ENCODE measurements at places on chromosomes 5 and 9.
A peak's percentile ranks its signal among the peaks of the same experiment; 100 is the strongest.

DNA sequence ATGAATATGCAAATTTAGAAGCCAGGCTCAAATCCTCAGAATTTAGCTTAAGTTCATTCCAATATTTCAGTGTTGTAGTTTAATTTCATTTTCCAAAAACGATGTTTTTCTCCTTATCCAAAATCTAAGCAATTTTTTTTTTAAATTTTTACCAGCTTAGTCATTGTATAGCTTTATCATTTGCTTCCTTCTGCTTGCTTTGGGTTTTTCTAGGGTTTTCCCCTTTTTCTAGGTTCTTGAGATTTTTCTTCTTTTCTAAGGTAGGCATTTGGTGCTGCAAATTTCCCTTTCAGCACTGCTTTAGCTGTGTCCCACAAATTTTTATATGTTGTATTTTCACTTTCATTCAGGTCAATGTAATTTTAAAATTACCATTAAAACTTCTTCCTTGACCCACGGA lies 34.4 kb upstream of the CCDC112 start:
- no peak for DNase-seq

- no peak for DNase-seq
Measured at GRCh38 chr9:754150-754931, 87.2 kb upstream of the DMRT1 start.

DNA sequence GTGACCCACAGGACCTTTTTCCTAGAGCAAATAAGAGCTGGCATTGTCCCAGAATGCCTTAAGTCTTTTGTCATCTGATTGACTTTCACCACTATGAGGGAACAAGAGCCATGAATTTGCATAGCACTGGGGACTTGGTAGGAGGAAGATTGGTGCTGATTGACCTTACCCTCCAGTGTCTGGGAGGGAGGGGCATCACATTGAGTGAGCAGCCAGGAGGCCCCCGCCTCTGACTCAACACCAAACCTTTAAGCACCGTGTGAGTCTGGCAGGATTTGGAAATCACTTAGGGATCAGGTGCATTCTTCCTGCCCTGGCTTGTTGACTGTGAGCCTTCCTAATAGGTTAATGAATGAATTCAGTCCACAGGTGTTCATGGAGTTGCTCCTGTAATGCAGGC lies 40.7 kb downstream of the WNK2 start:
- no peak for DNase-seq

DNA sequence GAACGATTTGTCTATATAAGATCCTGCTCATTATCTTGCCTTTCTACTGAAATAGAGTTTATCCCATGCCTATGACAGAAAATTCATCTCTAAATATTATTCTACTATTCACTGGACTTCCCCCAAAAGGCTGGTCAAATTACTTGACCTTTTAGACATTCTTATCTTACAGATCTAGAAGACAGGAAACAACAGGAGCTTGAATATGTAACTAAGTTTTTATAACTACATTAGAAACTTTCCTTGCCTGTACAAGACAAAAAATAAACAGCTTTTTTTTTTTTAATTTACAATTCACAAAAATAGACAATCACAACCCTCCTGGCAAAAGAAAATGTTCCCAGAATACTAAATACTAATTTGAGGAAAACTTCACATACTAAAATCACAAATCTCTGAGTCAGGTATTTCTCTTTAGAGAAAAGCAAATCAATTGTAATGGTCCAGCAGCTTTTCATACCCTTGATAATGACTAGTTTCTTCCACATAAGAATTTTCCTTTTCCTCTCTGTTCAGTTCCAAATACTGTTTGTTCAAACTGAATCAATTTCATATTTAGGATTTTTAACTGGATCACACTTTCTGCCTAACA lies 68.6 kb downstream of the MLLT3 start:
- DNase-seq: no peak

GRCh38 chr9:206481-206880 lies 8.2 kb upstream of the DOCK8 start:
- DNase-seq: no peak

- DNase-seq: no peak
Measured at GRCh38 chr5:139390639-139391569, 1.2 kb upstream of the MZB1 start.

GRCh38 chr5:52825826-52826225 lies 38.1 kb downstream of the ITGA1 start:
- no peak for DNase-seq

- no peak for DNase-seq
Measured at GRCh38 chr5:157665467-157666070, 5.8 kb upstream of the C5orf52 start.

DNA sequence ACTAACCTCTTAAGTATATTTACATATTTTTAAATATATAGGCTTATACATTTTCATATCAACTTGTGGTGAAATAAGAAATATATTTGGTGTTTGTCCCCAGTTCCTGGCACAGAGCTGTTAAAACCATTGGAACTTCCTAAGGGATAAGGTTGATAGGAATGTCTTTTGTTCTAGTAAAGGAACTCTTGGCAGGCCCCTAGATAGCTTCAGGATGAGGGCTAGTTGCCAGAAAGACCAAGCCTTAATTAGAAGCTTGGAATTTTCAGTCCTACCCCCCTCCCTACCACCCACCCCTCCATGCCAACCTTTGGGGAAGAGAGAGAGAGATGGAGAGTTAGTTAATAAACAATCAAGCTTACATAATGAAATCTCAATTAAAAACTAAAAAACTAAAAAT lies 638.6 kb upstream of the ACO1 start:
- DNase-seq: no peak

DNA sequence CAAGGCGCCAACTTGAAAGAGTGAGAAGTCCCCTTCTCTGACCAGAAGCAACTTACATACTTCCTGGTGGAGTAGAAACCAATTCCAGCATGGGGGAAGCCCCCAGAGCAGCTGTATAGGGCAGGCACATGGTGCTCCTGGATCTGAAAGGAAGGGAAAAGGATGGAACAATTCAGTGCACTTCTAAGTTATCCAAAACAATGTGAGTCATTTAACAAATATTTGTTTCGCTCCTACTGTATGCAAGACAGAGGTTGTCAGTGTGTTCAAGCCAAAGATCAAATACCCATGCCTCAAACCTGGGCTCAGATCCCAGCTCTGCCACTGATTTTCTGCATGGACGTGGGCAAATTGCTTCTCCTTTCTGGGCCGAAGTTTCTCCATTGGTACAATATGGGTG lies 67.1 kb downstream of the LHX2 start:
- DNase-seq: no peak

- no peak for DNase-seq
Measured at GRCh38 chr5:146745931-146746577, 132.5 kb downstream of the PPP2R2B start.

- no peak for DNase-seq
Measured at GRCh38 chr5:58076483-58077257, 383.2 kb downstream of the PLK2 start.

DNA sequence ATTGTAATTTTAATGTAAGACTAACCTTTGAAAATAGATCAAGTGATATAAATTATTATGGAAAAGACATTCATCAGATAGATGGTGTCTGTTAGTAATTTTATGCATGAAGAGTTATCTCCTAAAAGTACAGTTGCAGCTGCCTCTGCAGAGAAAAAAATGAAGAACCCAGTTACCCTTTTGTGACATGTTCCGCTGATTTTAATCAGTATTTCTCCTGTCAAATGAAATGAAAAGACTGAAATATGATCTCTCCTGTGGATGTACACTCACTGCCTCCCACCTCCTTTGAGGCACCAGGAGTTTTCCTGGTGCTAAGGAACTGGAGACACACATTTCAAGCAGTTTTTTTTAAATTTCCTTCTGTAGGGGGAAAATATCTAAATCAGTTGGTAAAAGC lies 277.4 kb downstream of the KIF4B start:
- peak; percentile 11 for DNase-seq

GRCh38 chr5:11719888-11720481 lies 184.3 kb downstream of the CTNND2 start:
- DNase-seq: peak; percentile 40

- DNase-seq: no peak
Measured at GRCh38 chr5:32654427-32654826, 56.7 kb upstream of the NPR3 start.

DNA sequence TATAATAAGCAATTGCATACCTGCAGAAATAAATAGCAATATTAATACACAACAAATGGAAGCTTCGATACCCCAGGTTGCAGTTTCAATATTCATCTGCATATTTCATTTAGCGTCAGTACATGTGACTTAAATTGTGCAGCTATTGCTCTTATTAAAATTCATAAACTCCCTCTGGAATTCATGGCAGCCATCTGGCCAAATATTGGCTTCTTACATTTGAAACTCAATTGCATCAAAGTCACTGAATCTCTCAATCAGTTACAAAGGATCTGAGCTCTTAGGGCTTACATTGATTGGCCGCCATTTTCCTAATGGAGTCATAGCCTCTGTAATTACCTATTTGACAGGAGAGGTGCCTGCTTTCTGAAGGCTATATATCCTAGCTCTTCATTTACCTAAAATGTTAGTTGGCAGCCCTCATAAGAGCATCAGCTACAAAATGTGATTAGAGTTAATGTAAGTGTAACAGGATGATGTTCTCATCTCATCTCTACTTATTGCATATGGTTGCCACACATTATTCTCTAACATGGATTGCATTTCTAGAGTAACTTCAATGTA lies 453.5 kb downstream of the CAAP1 start:
- DNase-seq: no peak

- no peak for DNase-seq
Measured at GRCh38 chr9:129221979-129222635, 44.0 kb upstream of the IER5L start.

DNA sequence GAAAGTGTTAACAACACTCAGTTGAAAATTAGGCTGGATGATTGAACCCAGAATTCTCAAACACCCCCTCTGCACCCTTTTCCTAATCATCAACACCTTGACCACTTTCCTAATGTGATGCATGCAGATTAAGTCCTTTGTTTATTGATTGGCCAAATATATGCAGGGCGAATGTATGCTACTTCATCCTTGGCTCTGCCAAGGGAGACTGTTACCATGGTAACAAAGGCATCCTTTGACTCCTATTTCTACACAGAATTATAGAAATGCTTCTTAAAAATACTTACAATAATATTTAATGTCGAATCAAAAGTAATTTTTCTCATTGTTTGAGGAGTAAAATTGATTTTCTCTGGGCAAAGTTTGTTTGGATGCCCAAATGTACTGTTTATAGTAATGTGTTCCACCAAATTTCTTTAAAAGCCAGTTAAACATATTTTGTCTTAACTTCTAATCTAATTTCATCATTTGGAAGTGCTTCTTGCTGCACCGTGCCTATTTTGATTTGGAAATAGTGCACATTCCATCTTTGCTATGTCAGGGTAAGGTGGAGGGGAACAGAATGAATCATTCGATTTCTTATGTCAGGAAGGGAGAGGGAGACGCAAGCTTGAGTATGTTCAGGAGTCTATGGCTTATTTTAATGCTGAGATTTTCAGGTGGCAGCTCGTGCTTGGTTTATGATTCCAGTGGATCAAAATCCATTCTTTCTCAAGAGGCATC lies 1384.3 kb upstream of the WWC1 start:
- DNase-seq: no peak

DNA sequence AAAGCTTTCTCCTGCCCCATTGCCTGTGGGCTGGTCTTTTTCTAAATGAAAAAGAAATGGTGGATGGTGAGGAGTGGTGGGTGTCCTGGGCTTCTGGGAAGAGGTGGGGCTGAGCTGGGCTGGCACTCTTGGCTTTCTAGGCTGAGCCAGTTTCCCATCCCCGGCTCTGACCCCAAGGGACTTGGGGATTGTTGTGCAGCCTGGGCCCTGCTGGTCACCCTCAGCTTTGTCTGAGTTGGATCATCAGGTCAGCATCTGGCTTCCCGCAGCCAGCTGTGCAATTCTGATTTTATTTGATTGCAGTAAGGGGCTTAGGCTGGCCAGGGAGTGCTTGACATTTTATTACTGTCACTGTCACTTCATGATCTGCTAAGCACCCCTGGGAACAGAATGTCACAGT lies 25.3 kb downstream of the GLRA1 start:
- DNase-seq: no peak

- DNase-seq: no peak
Measured at GRCh38 chr9:113614843-113615648, 151.5 kb downstream of the RGS3 start.

DNA sequence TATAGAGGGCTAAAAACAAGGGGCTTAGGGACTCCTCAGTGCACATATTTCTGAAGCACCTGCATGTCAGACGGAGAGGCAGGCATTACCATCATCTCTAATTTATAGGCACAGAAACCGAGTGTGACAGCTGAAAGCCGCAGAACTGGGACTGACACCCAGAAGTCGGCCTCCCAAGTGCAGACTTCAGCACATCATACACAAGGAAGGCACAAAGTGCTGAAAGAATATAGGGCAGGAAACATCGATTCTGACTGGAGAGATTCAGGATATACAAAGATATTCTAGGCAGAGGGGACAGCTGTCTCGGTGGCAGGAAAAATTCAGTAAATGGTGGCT lies 11.2 kb downstream of the MRPS27 start:
- DNase-seq: no peak

- no peak for DNase-seq
Measured at GRCh38 chr9:73143711-73144328, 7.8 kb upstream of the ANXA1 start.

DNA sequence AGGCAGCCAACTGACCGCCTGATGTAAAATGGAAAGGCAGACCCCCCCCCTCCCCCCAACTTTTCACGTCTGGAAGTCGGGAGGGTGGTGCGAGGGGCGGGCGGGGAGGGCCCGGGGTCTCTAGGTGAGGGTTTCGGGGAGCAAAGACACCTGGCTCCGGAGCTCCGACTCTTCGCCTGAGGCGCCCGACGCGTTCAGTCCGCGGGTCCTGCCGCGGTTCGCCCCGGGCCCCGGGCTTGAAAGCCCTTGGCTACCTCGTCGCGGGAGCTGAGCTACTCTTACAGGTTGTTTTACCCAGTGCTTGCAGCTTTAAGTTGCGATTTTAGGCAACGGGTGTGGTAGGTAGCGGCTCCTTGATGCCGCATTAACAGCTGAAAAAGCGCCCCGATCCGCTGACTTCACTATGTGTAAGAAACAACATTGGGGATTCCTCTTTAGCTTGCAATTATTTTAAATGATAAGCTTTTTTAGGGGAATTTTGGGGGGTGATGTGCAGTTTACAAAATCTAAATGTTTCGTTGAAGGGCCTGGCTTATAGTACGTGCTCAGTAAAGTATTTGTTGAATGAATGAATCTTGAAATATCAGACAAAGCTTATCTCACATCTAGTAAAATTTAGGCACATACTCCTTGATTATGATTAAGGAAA lies 722 bp downstream of the CDC42SE2 start:
- DNase-seq: peak; percentile 60

DNA sequence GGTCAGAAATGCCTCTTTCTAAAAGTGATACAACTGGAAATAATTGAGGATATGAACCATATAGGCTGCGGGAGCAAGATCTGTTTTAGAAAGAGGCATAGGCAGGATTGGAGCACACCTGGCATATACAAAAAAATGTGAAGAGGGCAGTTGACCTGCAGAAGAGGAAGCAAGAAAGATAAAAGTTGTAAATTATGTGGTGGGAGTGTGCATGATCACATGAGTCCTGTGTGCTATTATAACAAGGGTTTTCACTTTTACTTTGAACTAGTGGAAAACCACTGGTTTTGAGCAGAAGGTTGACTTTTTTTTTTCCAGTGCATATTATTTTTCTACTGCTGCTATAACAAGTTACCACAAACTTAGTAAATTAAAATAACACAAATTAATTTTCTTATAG lies 489.3 kb downstream of the ANXA1 start:
- no peak for DNase-seq
